Panc1 (cell line): ENCODE measurements at places on chromosomes 4 and X. TPM values are rescaled to one million over a fixed set of nuclear protein-coding genes. Genes with fewer than 3 reads are reported as not detected.

DNA sequence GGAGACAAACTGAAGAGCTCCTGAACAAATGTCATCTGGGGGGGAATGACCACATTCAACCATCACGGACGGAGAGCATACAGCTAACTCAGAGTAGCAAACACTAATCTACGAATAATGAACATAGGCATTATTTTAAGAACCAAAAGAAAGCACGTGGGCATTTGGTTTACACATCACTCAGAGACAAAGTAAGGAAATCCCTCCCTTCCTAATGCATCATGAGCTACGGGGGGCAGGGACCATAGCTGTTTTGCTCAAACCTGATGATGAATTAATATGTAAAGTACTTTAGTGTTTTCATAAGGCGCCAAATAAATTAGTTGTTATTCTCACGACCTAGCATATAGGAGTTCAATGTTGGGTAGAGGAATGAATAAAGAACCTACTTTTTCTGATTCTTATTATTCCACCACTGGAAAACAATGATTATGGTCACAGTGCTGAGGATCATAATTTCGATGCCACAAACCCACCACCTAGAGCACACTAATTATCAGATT is 11.7 kb upstream of the TMEM156 start:
- H3K36me3 ChIP-seq = no peaks in the 10 kb centered on the region
- DNase-seq = no peak
- H3K27me3 ChIP-seq = no peaks in the 10 kb centered on the region
- H3K4me1 ChIP-seq = peaks cover 46% of the 10 kb centered on the region

- H3K27me3 ChIP-seq = no peaks in the 10 kb centered on the region
- H3K36me3 ChIP-seq = no peaks in the 10 kb centered on the region
- H3K4me3 ChIP-seq = no peak overlapping the region
- H3K4me1 ChIP-seq = no peaks in the 10 kb centered on the region
These were observed 89.7 kb downstream of the OPHN1 start for GRCh38 chrX:68343551-68343950.

DNA sequence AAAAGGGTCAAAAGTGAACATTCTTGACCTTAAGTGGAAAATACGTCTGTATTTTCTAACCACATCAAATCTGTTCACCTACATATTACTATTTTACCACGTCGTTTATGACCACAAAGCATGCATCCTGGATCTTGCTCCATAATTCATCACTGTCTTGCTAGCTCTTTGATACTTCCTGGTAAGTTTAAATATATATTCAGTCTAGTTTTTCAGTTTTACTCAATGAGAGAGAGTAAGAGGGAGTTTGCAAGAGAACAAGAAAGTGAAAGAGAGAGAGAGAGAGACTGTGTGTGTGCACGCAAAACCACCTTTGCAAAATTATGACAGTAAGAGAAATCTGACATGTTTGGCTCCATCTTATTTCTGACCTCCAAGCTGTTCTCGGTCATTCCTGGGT is 173.7 kb upstream of the GALNTL6 start:
- DNase-seq = no peak
- no peak overlapping the region for H3K27ac ChIP-seq
- no peaks in the 10 kb centered on the region for H3K4me1 ChIP-seq
- no peak overlapping the region for H3K4me3 ChIP-seq
- H3K27me3 ChIP-seq = no peaks in the 10 kb centered on the region

GRCh38 chr4:76799140-76799539 is 98.8 kb downstream of the SOWAHB start:
- H3K27me3 ChIP-seq = no peaks in the 10 kb centered on the region
- H3K36me3 ChIP-seq = no peaks in the 10 kb centered on the region
- peaks cover 4% of the 10 kb centered on the region; the same call in 1 of the 2 replicates for H3K4me1 ChIP-seq

GRCh38 chrX:150504397-150505182 is 63.8 kb upstream of the MTM1 start:
- no peak for DNase-seq
- no peaks in the 10 kb centered on the region for H3K36me3 ChIP-seq
- H3K4me1 ChIP-seq = no peaks in the 10 kb centered on the region
- no peak overlapping the region for H3K27ac ChIP-seq

DNA sequence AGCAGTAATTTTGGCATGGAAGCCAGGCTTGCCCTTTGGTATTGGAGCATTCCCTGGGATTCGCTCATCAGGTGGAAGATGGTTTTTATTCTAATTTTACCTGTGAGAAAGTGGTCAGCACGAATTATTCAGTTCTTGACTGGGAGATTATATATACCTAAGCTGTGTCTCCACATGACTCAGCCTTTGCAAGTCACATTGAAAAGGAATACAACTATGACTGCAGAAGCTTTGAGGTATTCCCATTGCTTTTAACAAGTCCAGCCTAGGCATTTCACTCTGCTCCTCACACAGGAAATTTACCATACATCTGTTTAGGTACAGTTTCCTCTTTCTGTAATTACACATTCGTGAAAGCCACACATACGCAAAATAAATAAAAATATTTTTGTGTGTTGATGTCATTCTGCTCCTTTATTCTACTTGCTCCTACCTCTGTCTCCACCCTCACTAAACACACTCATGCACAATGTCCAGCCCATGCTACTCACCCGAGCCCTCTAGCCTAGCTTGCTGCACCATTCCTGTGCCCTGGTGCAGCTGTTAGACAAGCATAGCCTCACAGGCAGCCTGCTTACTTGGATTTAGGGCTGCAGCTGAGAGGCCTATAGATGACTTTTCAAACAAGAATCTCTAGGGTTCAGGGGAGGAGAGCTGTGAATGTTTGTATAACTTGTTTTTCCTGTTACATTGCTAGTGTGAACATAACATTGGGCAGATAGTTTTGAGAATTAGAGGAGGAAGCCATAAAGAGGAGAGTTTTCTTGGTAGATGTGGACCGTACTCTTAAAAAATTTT is 504.4 kb upstream of the FAT1 start:
- no peaks in the 10 kb centered on the region for H3K36me3 ChIP-seq
- H3K4me1 ChIP-seq = no peaks in the 10 kb centered on the region
- H3K27me3 ChIP-seq = no peaks in the 10 kb centered on the region
- H3K27ac ChIP-seq = no peak overlapping the region
- DNase-seq = no peak

GRCh38 chr4:84697615-84698201 is 114.8 kb downstream of the CDS1 start:
- H3K4me3 ChIP-seq = no peak overlapping the region
- peak overlapping the region; percentile 79; the same call in 1 of the 2 replicates for H3K27ac ChIP-seq
- H3K27me3 ChIP-seq = no peaks in the 10 kb centered on the region
- peaks cover 5% of the 10 kb centered on the region; the same call in 1 of the 2 replicates for H3K36me3 ChIP-seq

- no peak overlapping the region for H3K4me3 ChIP-seq
- H3K27me3 ChIP-seq = no peaks in the 10 kb centered on the region
- DNase-seq = no peak
- H3K4me1 ChIP-seq = no peaks in the 10 kb centered on the region
- no peaks in the 10 kb centered on the region for H3K36me3 ChIP-seq
These were observed 189.4 kb downstream of the MAB21L2 start for GRCh38 chr4:150771382-150771781.

DNA sequence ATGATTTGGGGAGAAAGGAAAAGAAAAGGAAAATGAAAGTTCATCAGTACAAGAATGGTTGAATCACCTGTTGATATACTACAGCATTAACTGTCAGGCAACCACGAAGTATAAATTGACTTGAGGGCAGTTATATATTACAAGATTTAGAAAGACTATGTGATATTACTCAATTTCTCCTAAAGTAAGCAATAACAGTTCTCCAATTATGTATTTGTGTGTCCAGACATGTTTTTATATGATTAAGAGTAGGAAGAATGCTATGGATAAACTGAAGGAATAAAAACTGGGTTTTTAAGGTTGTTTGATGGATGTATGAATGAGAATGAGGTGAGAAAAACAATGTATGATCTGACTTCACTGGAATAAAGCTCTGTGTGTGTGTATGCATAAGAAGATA is 2234.4 kb downstream of the ARAP2 start:
- H3K27ac ChIP-seq = no peak overlapping the region
- no peak for DNase-seq
- H3K4me3 ChIP-seq = no peak overlapping the region
- H3K4me1 ChIP-seq = no peaks in the 10 kb centered on the region
- no peaks in the 10 kb centered on the region for H3K27me3 ChIP-seq
- no peaks in the 10 kb centered on the region for H3K36me3 ChIP-seq

DNA sequence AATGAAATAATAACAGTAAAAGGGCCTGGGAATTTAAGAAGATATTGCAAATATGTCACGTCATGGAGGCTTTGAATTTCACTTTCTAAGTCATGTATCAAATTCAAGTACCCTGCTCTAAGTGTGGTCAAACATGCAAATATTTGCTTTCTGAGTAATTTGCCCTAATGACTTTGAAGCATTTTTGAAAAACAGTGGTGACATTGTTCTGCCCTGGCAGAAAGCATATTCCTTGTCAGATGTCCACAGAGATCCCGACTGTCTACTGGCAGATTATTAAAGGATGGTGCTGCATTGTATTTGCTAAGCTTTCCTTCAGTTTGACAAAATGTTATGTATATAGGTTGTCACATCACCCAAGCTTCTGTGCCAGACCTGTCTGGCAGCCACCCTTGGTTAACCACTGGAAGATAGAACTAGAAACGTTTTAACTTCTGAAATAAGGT is 92.5 kb downstream of the ANK2 start:
- H3K27ac ChIP-seq = peak overlapping the region; percentile 48; the same call in 1 of the 2 replicates
- no peaks in the 10 kb centered on the region for H3K27me3 ChIP-seq
- no peak overlapping the region for H3K4me3 ChIP-seq
- H3K36me3 ChIP-seq = no peaks in the 10 kb centered on the region
- peaks cover 7% of the 10 kb centered on the region; the same call in 1 of the 2 replicates for H3K4me1 ChIP-seq
- peak; percentile 43 for DNase-seq

DNA sequence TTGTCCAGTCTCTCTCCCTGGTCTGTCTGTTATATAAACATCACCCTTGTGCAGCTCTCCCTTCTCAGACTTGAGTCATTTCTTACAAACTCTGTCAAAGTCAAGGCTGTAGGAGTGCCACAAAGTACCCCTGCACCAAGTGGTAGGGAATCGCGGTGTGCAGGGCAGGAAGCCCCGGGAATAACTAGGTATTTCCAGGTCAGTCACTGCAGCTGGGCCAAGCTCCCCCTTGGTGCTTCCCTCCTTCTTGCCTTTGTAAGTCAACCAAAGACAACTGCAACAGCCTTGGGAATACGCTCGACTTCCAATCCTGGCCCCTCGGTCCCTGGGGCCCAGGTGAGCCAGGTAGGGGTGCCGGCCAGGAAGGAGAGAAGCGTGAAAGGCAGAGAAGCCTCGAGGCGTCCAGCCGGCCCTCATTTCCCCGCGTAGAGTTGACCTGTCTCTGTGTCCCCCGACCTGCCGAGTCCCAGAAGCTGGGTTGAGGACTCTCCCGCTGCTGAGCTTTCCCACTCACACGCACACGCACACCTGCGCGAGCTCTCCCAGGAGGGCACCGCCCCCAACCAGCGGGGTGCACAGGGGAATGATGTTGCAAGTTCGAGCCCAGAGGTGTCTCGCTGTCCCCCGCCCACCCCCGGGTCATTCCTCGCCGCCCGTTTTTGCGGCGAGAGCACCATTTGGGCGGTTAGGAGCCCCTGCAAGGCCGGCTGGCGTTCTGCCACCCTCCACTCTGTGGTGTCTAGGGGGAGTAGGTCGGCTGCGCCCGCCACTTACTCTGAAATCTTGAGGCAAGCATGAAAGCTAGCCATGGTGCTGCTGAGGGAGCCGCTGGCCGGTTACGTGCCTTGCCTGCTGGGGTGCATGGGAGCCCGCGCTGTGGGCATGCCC is 22.8 kb upstream of the KIAA1210 start:
- no peak overlapping the region for H3K27ac ChIP-seq
- DNase-seq = no peak
- no peaks in the 10 kb centered on the region for H3K4me1 ChIP-seq
- peaks cover 4% of the 10 kb centered on the region for H3K27me3 ChIP-seq
- H3K36me3 ChIP-seq = no peaks in the 10 kb centered on the region
- H3K4me3 ChIP-seq = no peak overlapping the region

DNA sequence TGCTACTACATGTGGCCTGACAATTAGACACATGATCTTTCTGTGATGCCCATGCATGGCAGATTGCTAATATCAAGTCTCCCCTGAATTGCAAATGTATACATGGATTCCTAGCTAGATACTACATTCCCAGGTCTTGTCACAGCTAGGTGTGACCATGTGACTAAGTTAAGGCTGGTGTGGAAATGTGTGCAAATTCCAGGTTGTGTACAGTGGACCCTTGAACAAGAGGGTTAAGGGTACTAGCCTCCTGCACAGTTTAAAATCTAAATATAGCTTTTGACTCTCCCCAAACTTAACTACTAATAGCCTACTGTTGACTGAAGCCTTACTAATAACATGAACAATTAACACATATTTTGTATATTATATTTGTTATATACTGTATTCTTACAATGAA is 48.4 kb downstream of the HSD17B13 start:
- no peak overlapping the region for H3K27ac ChIP-seq
- no peak for DNase-seq
- no peak overlapping the region for H3K4me3 ChIP-seq
- no peaks in the 10 kb centered on the region for H3K36me3 ChIP-seq
- no peaks in the 10 kb centered on the region for H3K4me1 ChIP-seq

- peaks cover 6% of the 10 kb centered on the region; the same call in 1 of the 2 replicates for H3K4me1 ChIP-seq
- H3K27me3 ChIP-seq = no peaks in the 10 kb centered on the region
- no peak for DNase-seq
- H3K36me3 ChIP-seq = no peaks in the 10 kb centered on the region
These were observed 122.5 kb downstream of the NFKB1 start for GRCh38 chr4:102623622-102624021.

GRCh38 chr4:170868170-170868569 is 778.4 kb upstream of the AADAT start:
- no peaks in the 10 kb centered on the region for H3K4me1 ChIP-seq
- H3K27ac ChIP-seq = no peak overlapping the region
- no peak overlapping the region for H3K4me3 ChIP-seq
- H3K36me3 ChIP-seq = no peaks in the 10 kb centered on the region

DNA sequence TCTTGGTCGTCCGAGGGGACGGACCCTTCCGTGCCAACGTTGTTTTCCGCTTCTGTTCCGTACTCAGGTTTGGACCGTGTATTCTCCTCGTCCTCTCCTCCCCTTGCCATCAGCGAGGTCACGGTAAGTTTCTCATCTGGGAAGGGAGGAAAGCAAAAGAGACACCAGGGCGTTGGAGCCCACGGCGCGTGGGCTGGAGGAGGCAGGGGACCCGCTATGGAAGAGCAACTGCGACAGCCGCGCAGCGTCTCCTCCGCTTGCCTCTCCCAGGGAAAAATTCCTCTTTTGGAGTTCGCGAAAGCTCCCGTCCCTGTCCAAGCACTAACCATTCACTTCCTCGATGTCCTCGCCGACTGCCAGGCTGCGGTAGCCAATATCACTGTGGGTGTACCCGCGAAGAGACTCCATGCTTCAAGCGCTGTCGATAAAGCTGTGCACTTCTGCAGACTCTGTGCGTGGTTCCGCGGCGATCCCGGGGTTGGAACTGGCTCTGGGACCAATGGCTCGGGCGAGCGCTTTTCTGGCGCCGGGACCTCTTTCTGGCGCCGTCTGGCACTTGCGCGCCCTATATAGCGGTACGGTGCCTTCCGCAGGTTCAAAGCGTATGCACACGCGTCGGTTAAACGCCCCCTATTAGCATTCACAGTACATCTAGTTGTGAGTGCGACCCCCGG is at the start of gene ESX1:
ESX1 (minus strand) TSS at position 492 of the 674 bp plus-strand sequence; CDS start at position 408, 84 bp downstream.
- peaks cover 3% of the 10 kb centered on the region for H3K4me1 ChIP-seq
- no peak within 1 kb of the TSS for H3K27ac ChIP-seq
- peaks cover 17% of the 10 kb centered on the region for H3K27me3 ChIP-seq
- DNase-seq = no peak
- H3K36me3 ChIP-seq = no peaks in the 10 kb centered on the region

Gene CNKSR2
- total RNA-seq = not detected

Gene MAGEH1
- total RNA-seq = 5.7 TPM

Gene PRRG1
- total RNA-seq = 8.6 TPM

Gene SATL1
- not detected for total RNA-seq

Gene NOX1
- total RNA-seq = not detected

Gene HSFX4
- not detected for total RNA-seq

Gene PFKFB1
- total RNA-seq = 0.36 TPM

Gene NPNT
- total RNA-seq = 1.9 TPM

Gene ARSD
- 12.7 TPM for total RNA-seq

Gene KCTD8
- total RNA-seq = not detected

Gene HSFX3
- total RNA-seq = not detected

Gene PDLIM3
- 0.10 TPM for total RNA-seq
